LNCaP clone FGC (cell line): ENCODE measurements at places on chromosomes 12 and 14.

DNA sequence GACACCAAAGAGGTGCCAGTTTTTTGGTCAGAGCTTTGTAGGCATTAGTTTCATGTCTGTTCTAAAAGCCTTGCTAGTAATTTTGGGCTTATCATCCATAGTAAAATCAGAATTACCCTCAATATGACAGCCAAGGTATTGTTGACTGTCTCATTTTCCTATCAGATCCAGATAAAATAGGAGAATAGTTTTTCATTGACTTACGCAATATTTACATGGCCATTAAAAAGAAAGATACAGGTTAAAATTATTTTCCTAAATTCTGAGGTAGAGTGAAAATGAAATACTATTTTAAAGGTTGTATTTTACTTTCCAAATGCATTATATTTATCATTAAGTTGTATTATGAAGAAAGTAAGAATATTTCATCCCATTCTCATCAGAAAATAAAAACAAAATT lies 203.7 kb downstream of the LRFN5 start:
- DNase-seq, result no peak

GRCh38 chr14:76708771-76709170 lies 52.5 kb upstream of the VASH1 start:
- DNase-seq, result no peak

- DNase-seq, result no peak
These were observed 6.7 kb downstream of the TAS2R43 start for GRCh38 chr12:11085419-11085818.

GRCh38 chr14:26987744-26988363 lies 390.0 kb upstream of the NOVA1 start:
- no peak for DNase-seq

GRCh38 chr14:77181603-77182437 lies at the start of gene TMEM63C:
TMEM63C (plus strand) TSS chr14:77181798; CDS start chr14:77218814, 37,016 bp downstream.
- peak; percentile 91 for DNase-seq

- DNase-seq, result no peak
These were observed 36.3 kb downstream of the DTX1 start for GRCh38 chr12:113092607-113093408.

DNA sequence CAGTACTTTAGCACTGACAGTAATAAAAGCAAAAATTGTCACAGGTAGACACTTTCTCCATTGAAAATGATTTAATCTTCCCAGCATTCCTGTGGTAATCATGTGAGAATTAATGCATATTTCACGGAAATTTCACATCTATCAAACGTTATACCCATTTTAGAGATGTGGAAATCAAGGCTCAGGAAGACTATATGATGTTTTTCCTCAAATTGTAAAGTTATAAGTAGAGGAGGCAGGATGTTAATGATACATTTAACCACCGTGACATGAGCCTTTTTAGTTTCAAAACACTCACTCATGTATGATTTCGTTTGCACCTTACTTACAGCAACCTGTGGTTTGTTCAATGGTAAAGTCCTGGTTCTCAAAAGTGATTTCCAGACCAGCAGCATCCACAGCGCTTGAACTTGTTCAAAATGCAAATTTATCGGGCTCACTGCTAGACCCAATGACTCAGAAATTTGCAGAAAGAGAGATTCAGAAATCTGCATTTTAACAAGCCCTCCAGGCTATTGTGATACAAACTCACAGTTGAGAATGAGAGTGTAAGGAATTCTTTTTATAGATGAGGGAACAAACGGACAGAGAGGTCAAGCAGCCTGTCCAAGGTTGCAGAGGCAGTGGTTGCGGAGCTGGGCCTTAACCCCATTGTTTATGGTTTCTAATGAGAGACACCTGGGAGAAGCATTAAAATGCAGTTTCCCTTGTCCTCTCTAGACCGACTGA lies 654.8 kb upstream of the TBX3 start:
- DNase-seq, result no peak

- no peak for DNase-seq
These were observed 134.3 kb upstream of the CNTN1 start for GRCh38 chr12:40557980-40558379.

DNA sequence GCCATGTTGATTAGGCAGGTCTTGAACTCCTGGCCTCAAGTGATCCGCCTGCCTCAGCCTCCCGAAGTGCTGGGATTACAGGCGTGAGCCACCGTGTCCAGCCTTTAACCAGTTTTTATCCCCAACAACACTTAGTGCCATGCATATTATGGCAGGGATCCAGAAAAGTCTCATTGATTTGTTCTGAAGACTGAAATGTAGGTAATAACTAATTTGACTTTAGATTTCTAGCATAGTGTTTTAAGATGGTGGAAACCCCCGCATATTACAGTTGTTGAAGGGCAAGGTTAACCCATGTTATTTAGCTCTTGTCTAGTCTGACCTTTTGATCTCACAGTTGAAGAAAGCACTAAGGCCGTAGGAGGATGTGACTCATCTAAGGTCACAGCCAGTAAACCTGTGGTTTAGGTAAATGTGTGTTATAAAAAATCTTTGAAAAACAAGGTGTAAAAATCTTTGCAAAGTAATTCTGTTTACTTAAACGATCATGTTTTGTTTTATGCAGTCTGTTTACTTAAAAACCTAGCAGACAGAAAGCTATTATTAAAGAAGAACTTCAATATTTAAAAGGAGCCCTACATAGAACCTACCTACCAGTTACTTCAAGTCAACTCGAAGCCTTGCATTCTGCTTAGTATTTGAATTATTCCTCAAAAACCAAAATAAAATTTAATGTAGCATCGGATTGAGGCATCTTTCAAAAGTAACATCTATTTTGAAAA lies 24.8 kb downstream of the BICDL1 start:
- DNase-seq, result no peak

GRCh38 chr14:102464846-102465341 lies 44.7 kb downstream of the ANKRD9 start:
- no peak for DNase-seq
